Tongue (tissue), 3 donors: ENCODE measurements at places on chromosomes 3 and 15. TPM values are rescaled to one million over a fixed set of nuclear protein-coding genes. Genes with fewer than 3 reads are reported as not detected.

DHX30 gene
- total RNA-seq, result 63.9 TPM

FANCD2OS gene
- not detected for total RNA-seq

FGF12 gene
- total RNA-seq, result 7.2 TPM

ATP2B2 gene
- 5.7 TPM for total RNA-seq

ALDH1A2 gene
- 1.6 TPM for total RNA-seq

CPEB1 gene
- total RNA-seq, result 1.1 TPM

CPLX3 gene
- not detected for total RNA-seq

GOLGA6L7 gene
- not detected for total RNA-seq

NANOGP8 gene
- not detected for total RNA-seq

LYZL4 gene
- not detected for total RNA-seq

BCL2A1 gene
- total RNA-seq, result 8.1 TPM

TF gene
- total RNA-seq, result 26.7 TPM

RHO gene
- not detected for total RNA-seq

CADPS gene
- 13.3 TPM for total RNA-seq

KIF23 gene
- 19.5 TPM for total RNA-seq

ARGFX gene
- total RNA-seq, result not detected

CKMT1B gene
- 4.3 TPM for total RNA-seq

C3orf80 gene
- total RNA-seq, result not detected

DAG1 gene
- 201 TPM for total RNA-seq

CYP1A2 gene
- total RNA-seq, result not detected
